ENCODE measurements at places on chromosomes 5 and 9.

GRCh38 chr9:75487856-75488718 lies 399.8 kb downstream of the OSTF1 start:
- DNase-seq: no peak

- DNase-seq: no peak
Observed at GRCh38 chr5:172109749-172110148, 78.3 kb downstream of the STK10 start.

DNA sequence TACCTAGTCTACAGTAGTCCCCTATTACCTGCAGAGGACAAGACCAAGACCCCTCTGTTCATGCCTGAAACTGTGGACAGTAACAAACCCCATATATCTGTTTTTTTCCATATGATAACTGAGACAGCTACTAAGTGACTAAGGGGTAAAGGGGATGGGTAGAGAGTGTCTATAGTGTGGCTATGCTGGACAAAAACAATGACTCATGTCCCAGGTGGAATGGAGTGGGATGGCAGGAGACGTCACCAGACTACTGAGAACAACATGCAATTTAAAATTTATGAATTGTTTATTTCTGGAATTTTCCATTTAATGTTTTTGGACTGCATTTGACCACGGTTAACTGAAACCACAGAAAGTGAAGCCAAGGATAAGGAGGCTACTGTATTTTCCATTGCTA lies 171.8 kb downstream of the AGTPBP1 start:
- peak; percentile 86 for DNase-seq

DNA sequence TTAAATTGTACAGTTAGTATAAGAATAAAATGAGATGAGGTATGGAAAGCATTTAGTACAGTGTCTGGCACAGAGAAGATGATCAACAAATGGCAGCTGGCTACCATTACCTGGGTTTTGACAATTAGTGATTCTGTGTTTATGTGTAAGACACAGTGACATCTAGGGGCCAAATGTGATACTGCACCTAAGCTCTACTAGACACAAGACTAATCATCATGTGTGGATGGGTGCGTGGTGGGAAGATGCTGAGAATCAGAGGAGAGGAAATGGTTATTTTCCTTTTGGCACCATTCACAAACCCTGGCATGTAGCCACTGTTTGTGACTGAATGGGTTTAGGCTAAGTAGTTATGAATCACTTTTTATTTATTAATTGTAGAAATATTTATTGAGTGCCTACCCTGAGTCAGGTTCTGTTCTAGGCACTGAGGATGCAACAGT lies 109.8 kb upstream of the TBC1D2 start:
- peak; percentile 38 for DNase-seq

- DNase-seq: no peak
Observed at GRCh38 chr9:12849486-12850003, 74.7 kb downstream of the LURAP1L start.

- no peak for DNase-seq
Observed at GRCh38 chr5:411728-412127, 31.2 kb upstream of the EXOC3 start.

DNA sequence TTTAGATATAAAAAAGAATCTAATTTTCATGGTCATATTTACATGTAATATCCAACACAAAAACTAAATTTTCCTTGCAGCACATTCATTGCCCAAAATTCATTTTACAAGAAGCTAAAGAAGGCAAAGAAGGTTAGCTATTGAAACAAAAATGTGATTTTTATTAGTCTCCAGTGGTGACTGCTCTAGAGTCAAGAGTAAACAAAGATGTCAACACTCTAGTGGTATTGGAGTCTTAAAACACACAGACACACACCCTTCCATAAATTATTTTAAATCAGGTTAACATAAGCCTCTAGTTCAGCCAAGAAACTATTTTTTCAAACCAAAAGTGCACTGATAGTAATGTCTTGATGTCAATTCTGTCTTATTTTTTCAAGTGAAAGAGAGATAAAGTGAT lies 329.2 kb downstream of the ZNF608 start:
- no peak for DNase-seq

DNA sequence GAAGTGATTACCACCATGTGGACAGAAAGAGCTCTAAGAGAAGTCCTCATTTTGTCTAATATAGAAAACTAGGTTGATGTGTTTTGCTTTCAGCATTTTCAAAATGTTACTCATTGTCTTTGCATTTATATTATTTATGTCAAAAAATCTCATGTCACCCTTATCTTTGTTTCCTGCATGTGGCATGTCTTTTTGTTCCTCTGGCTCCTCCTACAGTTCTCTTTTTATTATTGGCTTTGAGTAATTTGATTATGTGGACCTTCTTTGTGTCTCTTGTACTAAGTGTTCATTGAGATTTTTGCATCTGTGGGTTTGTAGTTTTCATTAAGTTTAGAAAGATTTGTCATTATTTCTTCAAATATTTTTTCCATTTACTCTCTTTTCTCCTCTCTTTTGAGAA lies 58.8 kb downstream of the GNG10 start:
- no peak for DNase-seq

DNA sequence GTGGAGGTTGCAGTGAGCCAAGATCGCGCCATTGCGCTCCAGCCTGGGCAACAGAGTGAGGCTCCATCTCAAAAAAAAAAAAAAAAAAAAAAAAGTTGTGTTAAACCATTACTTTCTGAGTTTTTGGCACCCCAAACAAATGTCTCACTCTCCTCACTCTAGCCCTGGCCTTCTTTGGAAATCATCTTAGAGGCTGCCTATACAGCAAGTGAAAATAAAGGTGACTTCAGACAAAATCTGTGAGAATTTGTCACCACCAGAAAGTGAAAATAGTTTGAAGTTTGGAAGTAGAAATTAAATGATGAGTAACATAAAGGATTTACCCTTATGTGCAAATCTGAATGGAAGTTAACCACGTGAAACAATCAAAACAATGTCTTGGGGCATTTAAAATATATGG lies 7.2 kb upstream of the ZNF131 start:
- DNase-seq: no peak

GRCh38 chr9:134055981-134056461 lies 11.8 kb downstream of the BRD3 start:
- DNase-seq: peak; percentile 77

- peak; percentile 55 for DNase-seq
Observed at GRCh38 chr9:128216781-128217553, 13.8 kb downstream of the DNM1 start.

DNA sequence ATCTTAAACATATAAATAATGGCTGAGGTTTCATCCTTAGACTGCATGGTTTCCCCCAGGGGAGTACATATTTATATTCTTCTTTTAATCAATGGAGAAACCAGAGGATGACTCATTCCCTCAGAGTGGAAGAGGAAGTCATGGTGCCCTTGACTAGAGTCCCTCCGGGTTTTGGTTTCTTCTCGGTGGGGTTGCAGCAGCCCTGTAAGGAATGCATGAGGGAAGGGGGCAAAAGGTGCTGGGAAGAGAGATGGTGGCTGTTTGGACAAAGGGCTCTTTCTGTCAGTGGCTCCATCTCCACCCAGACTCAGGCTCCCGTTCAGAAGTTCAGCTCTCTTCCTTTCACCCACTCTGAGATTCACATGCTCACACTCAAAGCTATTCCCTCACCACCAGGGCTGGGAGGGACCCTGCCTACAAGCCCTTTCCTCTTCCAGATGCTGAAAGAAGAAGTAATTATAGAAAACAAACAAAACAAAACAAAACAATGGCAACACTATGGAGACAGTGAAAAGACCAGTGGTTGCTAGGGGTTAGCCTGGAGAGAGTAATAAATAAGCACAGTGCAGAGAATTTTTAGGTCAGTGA lies 129.8 kb upstream of the IL12B start:
- DNase-seq: no peak

DNA sequence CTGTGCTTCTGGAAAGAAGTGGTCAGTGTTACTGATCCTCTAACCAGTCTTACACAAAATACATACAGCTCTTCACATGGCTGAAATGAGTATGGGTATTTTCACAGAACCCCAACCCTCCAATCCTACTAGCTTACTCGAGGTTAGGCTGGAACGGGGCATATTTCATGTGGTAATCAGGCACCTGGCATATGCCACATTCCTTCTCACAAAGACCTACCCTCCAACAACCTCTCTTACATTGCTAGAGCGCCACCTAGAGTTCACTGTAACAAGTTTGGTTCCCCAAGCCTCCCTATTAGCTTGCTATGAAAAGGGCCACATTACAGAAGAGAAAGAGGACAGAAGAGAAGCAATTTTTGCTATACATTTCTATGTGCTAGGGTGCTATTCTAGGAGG lies 597.3 kb downstream of the PRELID2 start:
- DNase-seq: peak; percentile 73

All from amniotic epithelial cell (primary cell).